Endodermal cell (in vitro differentiated cells): ENCODE measurements at places on chromosomes 5 and 9. TPM values are rescaled to one million over a fixed set of nuclear protein-coding genes. Genes with fewer than 3 reads are reported as not detected.

Gene GPR151
- 4.9 and 5.1 TPM in 2 replicates for total RNA-seq

Gene EIF4E1B
- 1.1 and 1.4 TPM in 2 replicates for total RNA-seq

Gene DENND4C
- 25.4 to 48.8 TPM (median 26.6 TPM) in 3 replicates for total RNA-seq

- H3K4me1 ChIP-seq, result no peaks in the 10 kb centered on the region
- no peak for DNase-seq
- no peaks in the 10 kb centered on the region for H3K36me3 ChIP-seq
Measured at GRCh38 chr5:120088412-120088811, 375.7 kb upstream of the PRR16 start.

DNA sequence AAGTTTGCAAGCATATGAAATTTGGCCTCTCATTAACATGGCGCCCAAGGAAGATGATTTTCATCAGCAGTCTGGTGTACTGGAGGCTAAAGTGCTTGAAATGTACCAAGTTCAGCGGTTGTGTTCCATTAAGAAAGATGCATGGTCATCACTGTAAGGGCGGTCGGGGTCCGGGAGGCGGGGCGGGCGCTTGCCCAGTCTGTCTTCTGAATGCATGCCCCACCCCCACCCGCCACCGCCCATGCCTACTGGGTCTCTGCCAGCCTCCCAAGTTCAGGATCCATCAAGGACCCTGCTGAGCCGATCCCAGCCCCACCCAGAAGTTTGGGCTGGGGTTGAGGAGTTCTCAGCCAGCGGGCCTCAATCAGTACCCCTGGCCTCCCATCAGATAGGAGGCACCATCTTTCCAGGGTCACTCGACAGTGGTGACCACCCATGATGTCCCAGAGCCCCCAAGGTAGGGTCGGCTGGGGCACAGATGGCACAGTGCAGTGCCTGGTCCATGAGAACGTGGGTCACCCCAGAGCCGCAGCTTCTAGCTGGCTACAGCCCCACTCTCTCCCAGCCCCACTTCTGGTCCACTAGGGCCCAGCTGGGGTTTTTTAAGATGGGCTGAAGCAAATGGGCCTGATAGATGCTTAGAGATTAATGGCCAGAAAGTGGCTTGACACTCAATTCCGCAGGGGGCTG lies 24.4 kb upstream of the PRDM12 start:
- H3K36me3 ChIP-seq, result peaks cover 25% of the 10 kb centered on the region
- no peaks in the 10 kb centered on the region for H3K4me1 ChIP-seq

DNA sequence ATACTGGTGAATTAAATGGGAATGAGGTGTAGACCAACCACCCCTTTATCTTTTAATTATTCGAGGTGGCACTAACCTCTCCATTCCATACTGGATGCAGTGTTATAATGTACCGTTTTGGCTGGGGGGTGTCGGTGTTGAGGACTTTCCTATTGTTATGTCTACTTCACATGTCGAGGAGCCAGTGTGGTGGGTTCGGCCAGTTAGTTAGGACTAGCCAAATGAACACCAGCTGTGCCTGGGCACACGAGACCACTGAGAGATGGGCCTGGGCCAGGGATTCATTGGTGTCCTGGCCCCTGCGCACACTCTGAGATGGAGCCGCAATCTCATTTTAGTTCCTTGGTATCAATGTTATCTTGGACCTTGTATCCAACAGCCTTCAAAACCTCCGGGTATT lies 186.2 kb downstream of the CACNA1B start:
- peak; percentile 15 for DNase-seq
- H3K27ac ChIP-seq, result no peak overlapping the region
- no peaks in the 10 kb centered on the region for H3K27me3 ChIP-seq
- no peak overlapping the region for H3K4me3 ChIP-seq
- H3K4me1 ChIP-seq, result no peaks in the 10 kb centered on the region

DNA sequence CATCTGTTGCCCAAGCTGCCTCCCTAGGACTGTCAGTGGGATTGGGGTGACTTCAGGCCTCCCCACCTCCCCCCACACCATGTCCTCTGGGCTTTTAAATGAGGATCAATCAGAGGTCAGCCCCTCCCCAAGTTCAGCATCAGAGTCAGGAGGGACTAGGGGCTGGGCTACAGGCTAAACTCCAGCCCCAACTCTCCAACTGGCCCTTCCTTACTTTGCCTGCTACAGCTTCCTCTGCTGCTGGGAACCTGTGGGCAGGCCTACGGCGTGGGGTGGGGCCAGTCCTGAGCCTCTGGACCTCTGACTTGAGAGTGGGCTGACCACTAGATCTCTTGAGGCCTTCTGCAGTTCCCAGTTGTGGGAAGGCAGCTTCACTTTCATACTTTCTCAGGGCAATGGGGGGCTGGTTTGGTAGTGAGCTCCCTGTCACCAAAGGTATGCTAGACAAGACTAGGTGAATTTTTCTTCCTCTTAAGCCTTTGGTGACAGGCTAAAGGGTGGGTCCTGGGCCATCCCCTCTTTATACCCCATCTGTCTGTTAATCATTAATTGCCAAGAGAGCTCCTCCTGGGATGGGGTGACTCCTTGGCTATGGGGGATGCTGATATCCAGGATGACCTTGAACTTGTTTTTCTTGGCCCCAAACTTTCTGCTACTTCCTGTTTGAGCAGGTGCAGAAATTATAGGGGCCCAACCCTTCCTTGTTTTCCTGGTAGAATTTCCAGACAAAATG lies 10.8 kb upstream of the DAB2IP start:
- no peak overlapping the region for H3K27ac ChIP-seq
- no peak overlapping the region for H3K4me3 ChIP-seq
- no peaks in the 10 kb centered on the region for H3K36me3 ChIP-seq
- no peak for DNase-seq
- H3K27me3 ChIP-seq, result no peaks in the 10 kb centered on the region
- peaks cover 3% of the 10 kb centered on the region for H3K4me1 ChIP-seq
